Stimulated activated naive CD8-positive, alpha-beta T cell treated with anti-CD3 and anti-CD28 coated beads, Interleukin-15, Interleukin-2, amounts not matched to agents 100 U/mL and 50 U/mL, for 24 hours (primary cell): ENCODE measurements at places on chromosomes 2 and 18.

GRCh38 chr2:94982675-94983074, 42.8 kb upstream of the MAL start:
- no peak for DNase-seq

- DNase-seq, result no peak
Observed at GRCh38 chr18:27579364-27579763, 394.3 kb upstream of the CHST9 start.

DNA sequence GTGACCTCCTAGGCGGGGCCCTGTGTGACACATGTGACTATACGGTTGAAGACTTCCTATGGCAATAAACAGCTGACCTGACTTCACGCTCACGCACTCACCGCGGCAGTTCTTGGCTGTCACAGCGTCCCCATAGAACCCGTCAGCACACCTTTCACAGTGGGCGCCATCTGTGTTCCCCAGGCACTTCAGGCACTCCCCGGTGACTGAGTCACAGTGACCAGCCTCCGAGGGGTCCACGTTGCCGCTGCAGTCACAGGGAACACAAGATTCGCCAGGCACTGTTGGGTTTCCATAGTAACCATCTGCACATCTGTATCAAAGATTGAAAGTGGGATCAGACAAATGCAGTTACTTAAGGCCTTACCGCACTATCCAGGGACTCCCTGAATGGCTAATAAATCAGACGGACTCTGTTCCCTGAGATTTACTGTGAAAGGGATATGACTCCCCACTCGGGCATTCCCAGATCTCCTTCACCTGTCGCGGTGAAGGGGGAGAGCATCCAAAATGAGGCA, 94.5 kb downstream of the LAMA1 start:
- DNase-seq, result no peak

GRCh38 chr18:51153659-51154371, 43.7 kb downstream of the MEX3C start:
- DNase-seq, result peak; percentile 75
